Stimulated activated CD8-positive, alpha-beta memory T cell treated with anti-CD3 and anti-CD28 coated beads, Interleukin-4, amount 100 ng/mL, for 24 hours (primary cell): ENCODE measurements at places on chromosomes 2 and 18.

- no peak for DNase-seq
Observed at GRCh38 chr2:150182566-150183235, 304.8 kb downstream of the RND3 start.

DNA sequence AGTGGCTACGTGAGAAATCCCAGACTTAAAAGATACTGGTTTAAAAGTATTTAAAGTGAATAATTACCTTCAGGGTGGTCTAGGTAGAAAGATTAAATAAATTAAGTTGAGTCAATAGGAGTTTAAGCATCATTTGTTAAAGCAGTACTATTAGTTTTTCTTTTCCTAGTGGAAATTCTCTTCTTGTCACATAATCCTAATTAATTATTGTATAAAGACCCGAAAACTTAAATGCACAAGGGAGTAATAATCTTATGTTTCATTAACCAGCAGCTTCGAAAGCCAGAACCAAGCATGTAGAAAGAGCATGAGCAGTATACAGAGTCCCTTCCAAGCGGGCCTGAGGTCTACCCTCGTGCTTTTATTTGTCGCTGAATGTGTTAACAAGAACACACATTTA, 90.2 kb upstream of the SKOR2 start:
- no peak for DNase-seq

- DNase-seq, result no peak
Observed at GRCh38 chr2:75041226-75041625, 82.8 kb downstream of the POLE4 start.

DNA sequence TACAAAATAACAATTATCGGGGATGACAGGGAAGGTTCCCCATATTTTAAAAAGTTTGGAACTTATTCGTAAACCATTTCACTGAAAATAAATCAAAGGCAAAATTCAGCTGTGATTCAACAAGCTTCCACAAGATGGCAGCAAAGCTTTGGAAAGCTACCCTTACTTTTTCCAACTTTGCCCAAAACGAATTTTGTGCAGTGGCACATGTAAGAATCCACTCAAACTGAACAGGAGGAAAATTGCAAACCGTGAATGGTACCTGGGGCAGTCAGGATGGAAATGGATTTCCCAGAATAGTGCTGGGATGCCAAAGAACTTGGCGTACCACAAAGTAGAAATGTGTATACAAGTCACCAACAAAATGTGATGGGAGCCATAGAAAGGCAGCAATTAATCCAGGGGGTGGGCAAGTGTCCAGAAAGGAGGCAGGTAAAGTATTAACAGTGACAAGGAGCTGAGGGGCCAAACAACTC, 10.7 kb downstream of the RPL31 start:
- DNase-seq, result no peak

- DNase-seq, result no peak
Observed at GRCh38 chr2:138665937-138666336, 114.3 kb downstream of the NXPH2 start.

DNA sequence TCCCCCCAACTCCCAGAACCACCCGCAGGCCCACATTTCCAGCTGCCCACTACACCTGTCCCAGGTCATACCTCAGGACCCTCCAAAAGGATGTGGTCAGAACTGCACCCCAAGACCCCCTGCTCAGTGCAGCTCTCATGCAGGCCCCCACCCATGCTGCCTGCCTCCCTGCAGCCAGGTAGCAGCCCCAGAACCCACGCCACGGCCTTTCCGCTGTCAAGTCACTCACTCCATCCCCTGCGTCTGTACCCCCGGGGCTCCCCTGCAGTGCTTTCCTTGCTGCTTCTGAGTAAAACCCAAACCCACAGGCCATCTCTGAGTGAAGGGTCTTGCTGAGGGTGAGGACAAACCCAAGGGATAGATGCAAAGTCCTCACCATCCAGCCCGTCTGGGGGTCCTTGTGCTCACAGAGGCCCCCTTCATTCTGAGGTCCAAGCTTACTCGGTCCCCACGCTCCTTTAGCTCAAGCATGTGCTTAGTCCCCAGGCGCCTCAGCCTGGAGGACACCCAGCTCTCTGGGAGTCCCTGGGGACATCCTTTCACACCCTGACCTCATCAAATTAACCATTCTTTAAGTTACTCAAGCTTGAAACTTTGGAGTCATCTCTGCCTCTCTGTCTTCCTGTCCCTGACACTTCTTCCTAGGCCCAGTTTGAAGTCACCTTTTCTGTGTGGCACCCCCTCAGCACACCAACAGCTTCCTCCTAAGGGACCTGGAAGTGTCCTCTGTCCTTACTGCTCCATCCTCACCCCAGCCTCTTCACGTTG, 130.1 kb downstream of the SMAD7 start:
- DNase-seq, result no peak

GRCh38 chr18:54206447-54206846, 18.0 kb downstream of the MBD2 start:
- no peak for DNase-seq

DNA sequence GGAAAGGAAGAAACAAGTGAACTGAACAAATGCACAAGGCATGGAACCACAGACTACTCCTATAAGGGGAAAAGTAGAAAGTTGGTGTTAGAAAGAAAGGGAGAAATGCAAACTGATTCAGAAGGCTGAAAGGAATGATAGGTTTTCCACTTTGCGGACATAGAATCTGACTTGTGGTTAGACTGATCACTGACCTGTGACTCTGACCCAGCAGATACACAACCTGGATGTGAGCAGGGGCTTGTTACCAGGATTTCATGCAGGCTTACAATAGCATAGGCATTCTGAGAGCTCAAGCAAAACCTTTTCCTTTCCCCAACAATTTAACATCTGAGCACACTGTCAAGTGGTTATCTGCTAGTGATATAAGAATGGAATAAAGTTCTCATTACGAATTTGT, 237.0 kb upstream of the CDH20 start:
- no peak for DNase-seq

DNA sequence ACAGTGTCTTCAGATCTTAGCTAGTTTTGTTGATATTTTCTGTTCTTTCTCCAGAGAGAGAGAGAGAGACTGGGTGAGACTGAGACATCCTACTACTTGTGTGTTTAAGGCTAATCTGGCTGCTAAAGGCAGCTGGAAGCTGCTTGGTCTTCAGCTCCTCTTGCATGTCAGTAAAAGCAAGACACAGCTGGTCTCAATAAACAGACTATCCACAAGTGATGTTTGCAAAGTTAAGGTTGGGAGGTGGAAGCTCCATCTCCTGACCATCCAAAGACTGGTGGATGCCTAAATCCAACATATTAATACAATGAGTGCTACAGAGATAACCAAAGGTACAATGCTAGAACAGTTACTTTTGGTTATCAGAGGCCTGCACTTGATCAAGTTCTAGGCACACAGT, 17.8 kb downstream of the ERFE start:
- no peak for DNase-seq

- DNase-seq, result no peak
Observed at GRCh38 chr2:124683536-124684428, 658.7 kb downstream of the CNTNAP5 start.

DNA sequence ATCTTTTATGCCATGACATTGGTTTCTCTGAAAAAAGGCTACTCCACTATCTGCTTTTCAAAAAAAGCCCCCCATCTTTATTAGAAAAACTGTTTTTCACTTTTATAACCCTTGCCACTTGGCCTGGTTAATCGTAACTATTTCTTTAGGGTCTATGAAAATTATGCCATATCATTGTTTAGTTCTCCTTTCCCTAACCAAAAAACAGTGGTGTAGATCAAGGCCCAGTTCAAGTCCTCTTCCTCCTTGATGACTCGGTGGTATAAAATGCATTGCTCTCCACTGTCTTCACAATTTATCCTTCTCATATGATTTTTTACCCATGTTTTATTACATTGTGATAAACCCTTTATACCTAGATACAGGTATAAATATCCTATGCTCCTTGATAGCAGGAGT, 205.5 kb downstream of the ZNF521 start:
- DNase-seq, result no peak

- no peak for DNase-seq
Observed at GRCh38 chr2:121046335-121046734, 238.7 kb downstream of the TFCP2L1 start.

DNA sequence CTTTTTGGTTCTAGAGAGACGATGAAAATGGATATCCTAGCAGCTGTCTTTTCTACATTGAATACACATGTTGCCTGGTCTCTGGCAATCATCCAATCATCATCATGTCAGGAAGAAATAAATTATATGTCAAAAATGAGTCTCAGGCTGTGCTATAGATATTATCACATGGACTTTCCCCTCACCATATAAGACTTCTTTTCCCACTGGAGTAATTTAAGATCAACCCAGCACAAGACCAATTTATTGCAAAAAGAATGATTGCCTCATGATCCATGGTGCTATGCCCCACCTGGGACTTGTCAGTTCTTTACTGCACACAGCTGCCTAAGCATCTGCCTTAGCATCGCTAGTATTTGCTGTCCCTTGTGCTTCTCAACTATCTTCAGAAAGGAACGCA, 783.7 kb upstream of the TMEFF2 start:
- DNase-seq, result no peak

- DNase-seq, result no peak
Observed at GRCh38 chr2:127826047-127826446, 15.1 kb upstream of the WDR33 start.

- no peak for DNase-seq
Observed at GRCh38 chr2:85914922-85915321, 26.1 kb upstream of the ST3GAL5 start.

GRCh38 chr18:55780586-55781071, 192.6 kb upstream of the TCF4 start:
- DNase-seq, result no peak
